ENCODE measurements at places on chromosomes 16 and 17.

DNA sequence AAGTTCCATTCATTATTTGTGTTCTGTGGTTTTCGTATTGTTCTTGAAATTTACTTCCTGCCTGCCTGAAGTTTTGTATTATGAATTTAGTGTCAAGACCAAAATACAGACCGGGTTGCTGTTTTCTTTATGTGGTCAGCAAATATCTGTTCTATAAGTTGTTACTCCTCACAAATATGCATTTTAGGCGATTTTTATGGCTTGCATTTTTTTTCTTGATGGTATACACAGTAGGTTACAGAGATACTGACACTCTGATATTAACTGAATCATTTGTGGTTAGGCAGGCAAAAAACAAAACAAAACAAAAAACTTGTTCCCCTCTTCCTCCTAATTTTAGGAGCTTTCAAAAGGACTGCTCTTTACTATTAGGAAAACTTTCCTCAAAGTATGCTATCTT, 52.6 kb downstream of the BCAS3 start:
- no peak for DNase-seq

GRCh38 chr16:75264999-75265910, 13.8 kb upstream of the BCAR1 start:
- DNase-seq: no peak

DNA sequence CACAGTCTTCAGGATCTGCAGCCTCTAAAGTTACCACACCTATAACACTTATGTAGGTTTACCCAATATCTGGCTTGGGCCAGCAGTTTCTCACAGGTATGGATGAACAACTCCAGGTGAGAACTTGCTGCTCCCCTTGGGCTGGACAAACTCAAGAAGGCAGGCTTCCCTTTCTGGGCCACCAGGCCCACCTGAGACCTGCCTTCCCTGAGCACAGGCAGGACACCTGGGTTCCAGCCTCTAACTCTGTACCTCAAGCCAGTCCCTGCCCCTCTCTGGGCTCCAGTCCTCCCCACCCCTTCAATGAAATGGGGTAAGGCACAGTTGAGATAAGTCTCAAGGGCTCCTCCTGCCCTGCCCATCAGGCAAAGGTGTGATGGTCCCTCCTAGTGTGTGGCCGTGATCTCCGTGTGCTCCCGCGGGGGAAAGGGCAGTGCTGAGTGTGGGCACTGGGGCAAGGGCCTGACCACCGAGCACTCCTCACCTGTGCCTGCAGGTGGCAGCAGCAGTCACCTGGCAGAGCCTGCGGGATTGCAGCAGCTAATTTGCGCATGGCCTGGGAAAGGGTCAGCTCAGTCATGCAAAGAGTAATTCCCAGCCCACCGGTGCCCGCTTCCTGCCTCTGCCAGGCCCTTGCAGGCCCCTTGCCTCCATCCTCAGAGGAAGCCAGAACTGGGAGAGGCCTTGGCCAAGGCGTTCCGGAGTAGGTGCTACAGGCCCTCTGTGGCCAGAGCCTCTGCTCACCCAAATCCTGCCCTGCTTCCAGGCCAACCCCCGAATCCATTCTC, 28.2 kb upstream of the ADGRG1 start:
- DNase-seq: peak; percentile 76

GRCh38 chr16:17696616-17697015, 225.9 kb upstream of the XYLT1 start:
- DNase-seq: no peak

- DNase-seq: no peak
Observed at GRCh38 chr17:859061-859823, 77.1 kb downstream of the MRM3 start.

GRCh38 chr17:53353919-53354351, 468.8 kb upstream of the KIF2B start:
- no peak for DNase-seq

GRCh38 chr16:48383877-48384519, 1.2 kb downstream of the SIAH1 start:
- no peak for DNase-seq

DNA sequence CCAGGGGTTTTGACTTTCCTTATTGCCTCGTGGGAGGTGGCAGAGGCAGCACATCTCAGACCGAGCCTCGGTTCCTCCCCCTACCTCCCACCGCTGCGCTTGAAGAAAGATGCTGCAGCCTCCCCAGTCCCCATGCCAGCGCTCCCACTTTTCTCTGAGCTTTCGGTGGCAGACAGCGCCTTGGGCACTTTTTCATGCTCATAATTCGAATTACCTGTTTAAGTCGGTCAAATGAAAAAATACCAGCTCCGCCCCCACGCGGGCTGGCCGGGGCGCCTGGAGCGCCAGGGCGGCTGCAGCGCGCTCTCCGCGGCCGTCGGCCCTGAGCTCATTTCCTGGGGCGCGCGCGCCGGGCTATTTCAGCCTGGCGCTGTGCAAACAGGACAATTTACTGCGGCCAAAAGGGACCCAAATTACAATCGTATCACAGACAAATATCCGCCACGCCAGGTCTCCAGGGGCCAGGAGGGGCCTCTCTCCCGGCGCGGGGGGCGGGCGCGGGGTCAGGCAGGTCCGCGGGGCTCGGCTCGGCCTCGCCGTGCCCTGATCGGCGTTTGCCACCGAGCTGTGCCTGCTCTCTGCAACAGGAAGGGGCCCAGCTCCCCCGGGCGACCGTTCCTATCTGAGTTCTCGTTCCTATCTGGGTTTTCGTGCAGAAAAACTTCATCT, 45.0 kb downstream of the SOST start:
- DNase-seq: peak; percentile 62

- no peak for DNase-seq
Observed at GRCh38 chr16:17083628-17084027, 387.1 kb downstream of the XYLT1 start.

DNA sequence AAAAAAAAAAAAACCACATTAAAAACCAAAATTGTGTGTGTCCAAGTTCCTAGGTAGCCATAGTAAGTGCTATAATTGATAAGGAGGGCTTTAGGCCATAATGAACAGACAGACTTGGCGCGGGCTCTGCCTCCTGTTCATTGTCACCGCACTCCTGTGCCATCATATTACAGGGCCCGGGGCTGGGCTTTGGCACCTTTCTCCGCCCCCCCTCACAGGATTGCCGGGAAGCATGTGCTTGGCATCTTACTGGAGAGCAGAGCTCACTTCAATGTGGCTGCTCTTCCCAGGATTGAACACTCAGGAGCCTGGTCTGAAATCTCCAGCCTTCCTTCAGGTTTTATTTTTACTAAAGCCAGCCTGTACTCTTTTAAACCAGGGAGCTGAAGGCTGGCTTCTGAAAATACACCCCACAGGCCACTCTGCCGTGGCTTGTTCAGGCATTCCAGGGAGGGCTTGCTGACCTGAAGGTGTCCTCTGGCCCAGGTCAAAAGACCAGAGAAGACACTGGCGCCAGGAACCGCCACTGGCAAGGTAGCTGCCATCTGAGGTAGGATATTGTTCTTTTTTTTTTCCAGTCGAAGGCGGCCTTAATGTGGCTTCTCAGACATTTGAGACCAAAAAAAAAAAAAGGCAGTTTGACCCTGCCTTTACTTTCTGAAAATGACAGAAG, 39.3 kb downstream of the DHRS7B start:
- no peak for DNase-seq

- DNase-seq: no peak
Observed at GRCh38 chr16:88370365-88370764, 12.4 kb upstream of the ZNF469 start.

DNA sequence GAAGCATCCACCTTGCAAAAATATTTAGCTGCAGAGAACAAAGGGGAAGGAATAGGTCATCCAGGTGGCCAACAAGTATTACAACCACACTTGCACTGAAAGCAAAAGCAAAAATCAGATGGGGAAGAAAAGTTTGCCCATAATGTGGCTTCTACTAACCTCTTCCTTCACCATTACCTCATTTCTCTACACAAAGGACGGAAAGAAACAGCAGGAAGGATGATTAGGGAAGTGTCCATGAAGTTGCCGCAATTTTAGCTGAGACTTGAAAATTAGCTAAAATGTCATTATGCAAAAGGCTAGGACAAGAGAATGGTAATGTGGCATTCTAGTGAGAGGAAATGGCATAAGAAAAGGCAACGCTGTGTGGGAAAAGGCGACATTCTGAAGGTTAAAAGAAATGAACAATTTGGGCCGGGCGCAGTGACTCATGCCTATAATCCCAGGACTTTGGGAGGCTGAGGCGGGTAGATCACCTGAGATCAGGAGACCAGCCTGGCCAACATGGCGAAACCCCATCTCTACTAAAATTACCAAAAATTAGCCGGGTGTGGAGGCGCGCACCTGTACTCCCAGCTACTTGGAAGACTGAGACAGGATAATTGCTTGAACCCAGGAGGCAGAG, 13.7 kb downstream of the KANSL1 start:
- no peak for DNase-seq

- DNase-seq: no peak
Observed at GRCh38 chr17:7775051-7775450, 57.5 kb downstream of the DNAH2 start.

DNA sequence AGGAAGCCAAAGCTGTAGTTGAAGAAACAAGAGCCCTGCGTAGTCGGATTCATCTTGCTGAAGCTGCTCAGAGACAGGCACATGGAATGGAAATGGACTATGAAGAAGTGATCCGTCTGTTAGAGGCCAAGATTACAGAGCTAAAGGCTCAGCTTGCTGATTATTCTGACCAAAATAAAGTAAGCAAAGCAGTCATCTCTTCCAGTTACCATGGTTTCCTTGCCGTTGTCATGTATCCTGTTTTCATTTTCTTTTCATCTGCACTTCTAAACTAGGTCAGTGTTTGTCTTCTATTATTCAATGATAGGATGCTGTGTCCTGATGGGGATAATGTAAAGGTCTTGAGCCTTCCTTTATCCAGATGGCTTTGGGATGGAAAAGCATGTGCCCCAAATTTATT, 104.3 kb downstream of the STXBP4 start:
- no peak for DNase-seq

DNA sequence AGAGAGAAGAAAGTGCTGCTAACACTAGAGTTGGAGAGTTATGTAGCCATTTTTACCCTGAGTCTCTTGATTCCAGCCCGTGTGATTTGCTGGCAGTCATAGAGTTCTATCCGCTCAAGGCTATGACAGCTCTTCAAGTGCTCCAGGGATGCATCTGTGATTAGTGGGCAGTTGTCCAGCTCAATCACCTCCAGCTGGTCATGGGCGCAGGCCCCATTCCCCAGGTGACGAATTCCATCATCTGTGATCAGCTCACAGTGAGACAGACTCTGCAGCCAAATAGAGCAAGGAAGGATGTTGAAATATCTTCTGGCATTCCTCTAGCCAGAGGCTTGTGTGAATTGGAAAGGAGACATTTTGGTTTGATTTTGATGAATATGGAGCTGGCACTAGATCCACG, 38.4 kb upstream of the STAC2 start:
- DNase-seq: no peak

- no peak for DNase-seq
Observed at GRCh38 chr17:13134076-13134475, 116.2 kb upstream of the ELAC2 start.

GRCh38 chr17:63911657-63912100, 621 bp upstream of the CSHL1 start:
- DNase-seq: peak; percentile 85

DNA sequence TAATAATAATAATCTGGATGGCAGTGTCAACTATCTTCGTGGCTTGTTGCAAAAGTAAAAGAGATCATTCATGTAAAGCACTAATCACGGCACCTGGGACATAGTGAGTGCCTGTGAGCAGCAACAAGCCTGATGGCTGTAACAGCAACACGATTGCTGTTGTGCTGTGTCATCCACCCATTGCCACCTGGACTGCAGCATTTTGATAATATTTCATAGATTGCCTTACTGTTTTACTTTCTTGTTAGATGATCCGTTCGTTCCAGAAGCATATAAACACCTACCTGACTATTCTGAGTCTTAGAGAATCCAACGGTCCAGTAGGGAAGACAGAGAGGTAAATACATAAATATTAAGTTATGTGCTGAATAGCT, 3.1 kb upstream of the MRPS23 start:
- DNase-seq: no peak

DNA sequence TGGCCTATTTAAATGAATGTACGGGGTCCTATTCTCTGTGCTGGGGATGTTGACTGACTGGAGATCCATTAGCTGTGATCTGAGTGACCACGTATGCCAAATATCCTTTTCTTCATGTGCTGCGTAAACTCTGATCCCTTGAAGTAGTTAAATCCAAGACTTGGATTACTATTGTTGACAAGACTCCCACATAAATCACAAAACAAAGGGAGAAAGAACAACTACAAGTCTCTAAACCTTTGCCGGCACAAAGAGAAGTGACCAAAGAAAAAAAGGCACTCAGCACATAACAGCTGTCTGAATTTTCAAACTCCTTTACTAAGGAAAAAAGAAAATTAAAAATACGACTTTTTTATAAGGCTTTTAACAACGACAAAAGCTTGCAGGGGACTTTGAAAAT, 559.9 kb upstream of the CDH8 start:
- no peak for DNase-seq

All from activated effector memory CD4-positive, alpha-beta T cell treated with anti-CD3 and anti-CD28 coated beads, Interleukin-2, amount 50 U/mL, for 16 hours (primary cell).